ENCODE measurements at places on chromosomes 2 and 18.

- no peak for DNase-seq
Observed at GRCh38 chr2:112255875-112256274, 1.0 kb upstream of the ZC3H8 start.

GRCh38 chr2:12006850-12007249 is 260.4 kb downstream of the LPIN1 start:
- DNase-seq = peak; percentile 8

- DNase-seq = no peak
Observed at GRCh38 chr2:29269095-29269764, 154.0 kb downstream of the CLIP4 start.

- DNase-seq = peak; percentile 79
Observed at GRCh38 chr18:36415625-36416024, 118.1 kb downstream of the FHOD3 start.

DNA sequence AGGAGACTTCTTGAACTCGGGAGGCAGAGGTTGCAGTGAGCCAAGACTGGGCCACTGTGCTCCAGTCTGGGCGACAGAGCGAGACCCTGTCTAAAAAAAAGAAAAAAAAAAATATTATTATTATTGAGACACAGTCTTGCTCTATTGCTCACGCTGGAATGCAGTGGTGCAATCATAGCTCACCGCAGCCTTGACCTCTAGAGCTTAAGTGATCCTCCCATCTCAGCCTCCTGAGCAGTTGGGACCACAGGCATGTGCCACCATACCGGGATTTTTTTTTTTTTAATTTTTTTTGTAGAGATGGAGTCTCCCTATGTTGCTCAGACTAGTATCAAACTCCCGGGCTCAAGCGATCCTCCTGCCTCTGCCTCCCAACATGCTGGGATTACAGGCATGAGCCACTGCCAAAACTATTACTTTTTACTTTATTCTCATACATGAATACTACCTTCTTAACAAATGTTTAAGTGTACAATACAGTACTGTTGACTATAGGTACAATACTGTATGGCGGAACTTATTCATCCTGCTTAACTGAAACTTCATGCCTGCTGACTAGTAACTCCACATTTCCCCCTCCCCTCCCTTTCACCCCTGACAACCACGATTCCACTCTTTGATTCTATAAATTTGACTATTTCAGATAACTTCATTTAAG is 15.5 kb downstream of the FBXO11 start:
- peak; percentile 23 for DNase-seq

DNA sequence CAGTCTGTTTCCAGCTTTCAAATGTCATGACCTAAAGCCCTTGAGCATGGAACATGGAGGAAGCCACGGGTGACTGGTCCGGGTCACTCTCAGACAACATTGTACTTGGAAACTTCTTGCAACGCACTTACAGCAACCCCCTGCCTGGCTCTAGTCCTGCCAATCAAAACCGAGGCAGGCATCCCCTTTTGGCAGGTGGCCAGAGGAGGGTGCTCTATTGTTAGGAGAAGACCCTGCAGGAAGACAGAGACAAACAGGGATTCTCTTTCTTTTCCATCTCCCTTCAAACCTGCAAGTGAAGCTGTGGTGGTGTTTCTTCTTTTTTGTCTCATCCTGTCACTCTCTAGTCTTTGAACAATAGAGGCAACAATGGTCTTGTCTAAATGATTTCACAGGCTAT is 667.2 kb downstream of the ZEB2 start:
- DNase-seq = no peak

DNA sequence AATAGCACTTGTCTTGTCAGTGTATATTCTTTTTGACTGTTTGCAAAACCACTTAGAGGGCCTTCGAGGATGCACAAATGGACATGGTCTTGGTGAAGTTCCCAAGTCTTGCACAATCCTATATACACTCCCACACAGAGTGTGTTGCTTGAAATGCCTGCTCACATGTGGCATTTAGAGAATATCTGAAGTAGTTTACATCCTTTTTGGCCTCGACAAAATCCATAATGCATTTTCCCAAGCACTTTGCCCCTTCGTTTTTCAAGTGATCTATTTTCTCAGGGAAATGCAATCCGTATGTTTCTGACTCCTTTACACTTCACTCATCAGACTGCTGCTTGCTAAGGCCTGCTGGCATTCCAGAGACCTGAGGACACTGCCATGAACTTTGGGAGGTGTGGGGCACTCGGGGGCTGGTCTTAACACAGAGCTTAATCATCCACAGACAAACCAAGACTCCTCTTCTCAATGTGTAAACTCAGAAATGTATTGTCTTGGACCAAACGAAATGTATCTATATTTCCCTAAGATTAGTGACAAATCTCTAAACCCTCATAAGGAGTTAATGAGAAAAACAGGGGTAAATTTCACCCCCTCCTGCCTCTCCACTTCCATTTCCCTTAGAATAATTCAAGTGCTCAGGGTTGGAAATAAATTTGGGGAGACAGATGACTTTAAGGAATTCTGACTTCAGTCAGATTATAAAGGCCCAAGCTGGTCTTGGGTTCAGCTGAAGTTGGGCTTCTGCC is 219.3 kb upstream of the APCDD1 start:
- peak; percentile 92 for DNase-seq

DNA sequence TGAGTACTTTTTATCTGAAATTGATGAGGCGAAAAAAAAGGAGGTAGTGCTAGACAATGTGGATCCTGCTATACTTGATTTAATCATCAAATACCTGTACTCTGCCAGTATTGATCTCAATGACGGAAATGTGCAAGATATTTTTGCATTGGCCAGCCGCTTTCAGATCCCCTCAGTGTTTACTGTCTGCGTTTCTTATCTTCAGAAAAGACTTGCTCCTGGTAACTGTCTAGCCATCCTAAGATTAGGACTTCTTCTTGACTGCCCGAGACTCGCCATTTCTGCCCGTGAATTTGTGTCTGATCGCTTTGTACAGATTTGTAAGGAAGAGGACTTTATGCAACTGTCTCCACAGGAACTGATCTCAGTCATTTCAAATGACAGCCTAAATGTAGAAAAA is 453 bp downstream of the KLHL41 start:
- DNase-seq = no peak

- no peak for DNase-seq
Observed at GRCh38 chr18:48514786-48515185, 24.0 kb upstream of the CTIF start.

GRCh38 chr2:198173242-198173641 is 368.8 kb downstream of the PLCL1 start:
- DNase-seq = peak; percentile 1

DNA sequence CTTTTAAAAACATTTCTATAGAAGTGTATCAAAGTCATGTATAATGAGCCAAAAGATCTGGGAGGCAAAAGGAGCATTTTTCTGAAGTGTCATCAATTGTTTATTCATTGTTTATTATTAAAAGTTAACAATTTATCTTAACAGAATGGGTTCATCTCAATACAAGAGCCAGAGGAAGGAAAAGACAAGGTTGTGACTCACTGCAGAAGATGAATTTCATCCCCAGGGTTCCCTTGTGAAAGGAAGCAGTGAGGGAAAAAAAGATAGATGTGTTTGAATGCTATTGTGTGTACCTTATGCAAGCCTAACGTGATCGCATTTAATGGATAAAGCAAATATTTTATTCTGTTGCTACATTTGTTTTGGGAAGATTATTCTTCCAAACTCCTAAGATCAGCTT is 286.3 kb downstream of the PIEZO2 start:
- DNase-seq = no peak

- DNase-seq = no peak
Observed at GRCh38 chr2:195458936-195459335, 198.1 kb upstream of the SLC39A10 start.

DNA sequence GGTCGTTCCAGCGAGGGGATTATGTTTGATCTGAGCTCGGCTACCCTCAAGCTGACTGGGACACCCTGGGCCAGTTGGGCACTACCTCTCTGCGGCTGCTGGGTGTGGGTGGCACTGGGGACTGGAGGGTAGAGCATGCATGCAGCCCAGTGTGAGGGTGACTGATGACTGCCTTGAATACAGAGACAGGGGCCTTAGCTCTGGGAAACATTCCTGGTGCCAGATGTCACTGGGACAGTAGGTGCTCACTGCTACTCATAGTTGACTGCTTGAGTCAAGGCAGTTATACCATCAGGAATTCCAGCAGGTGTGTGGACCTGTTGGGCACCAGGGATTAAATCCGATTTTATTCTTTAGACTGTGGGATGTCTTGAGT is 33.6 kb upstream of the ATP6V1B1 start:
- peak; percentile 19 for DNase-seq

DNA sequence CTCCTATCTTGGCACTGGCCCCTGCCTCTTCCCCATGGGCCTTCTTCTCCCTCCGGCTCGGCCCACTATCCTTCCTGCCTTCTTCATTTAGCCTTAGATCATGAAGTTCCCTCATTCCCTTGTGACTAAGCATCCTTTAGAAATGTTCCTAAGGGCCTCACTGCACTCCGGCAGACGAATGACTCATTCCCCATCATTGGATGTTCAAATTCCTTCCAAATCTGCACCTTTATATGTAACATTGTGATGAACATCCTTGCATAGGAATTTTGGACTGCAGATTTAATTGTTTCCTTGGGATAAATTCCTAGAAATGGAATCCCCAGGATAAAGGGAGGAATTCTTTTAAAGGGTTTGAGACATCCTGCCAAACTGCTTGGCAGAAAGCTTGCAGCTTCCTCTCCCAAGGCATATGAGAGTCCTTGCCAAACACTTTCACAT is 19.0 kb downstream of the CRACDL start:
- peak; percentile 86 for DNase-seq

DNA sequence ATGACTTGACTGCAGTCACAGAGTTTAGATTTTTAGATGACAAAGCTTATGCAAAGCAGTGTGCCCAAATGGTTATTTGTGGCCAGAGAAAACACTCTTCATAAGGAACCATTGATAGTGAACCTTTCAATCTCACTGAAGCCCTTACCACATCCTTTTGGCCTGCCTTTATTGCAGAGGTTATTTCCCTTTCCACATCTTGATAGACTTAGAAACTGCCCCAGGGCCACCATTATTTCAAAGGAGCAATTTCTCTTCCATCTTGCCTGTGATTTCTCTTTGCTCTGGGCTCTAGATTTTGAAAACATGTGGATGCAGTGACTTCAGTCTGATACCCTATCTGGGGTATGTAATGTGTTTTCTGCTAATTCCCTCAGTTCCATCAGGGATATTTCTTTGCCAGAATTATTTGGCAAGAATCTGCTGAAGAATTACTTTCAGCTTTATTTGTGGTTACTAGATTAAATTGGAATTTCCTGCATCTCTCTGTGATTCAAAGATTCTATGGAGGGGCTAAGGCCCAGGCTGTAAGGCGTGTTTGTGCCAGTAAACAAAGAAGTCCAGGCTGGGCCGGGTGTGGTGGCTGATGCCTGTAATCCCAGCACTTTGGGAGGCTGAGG is 51.0 kb downstream of the MOGAT1 start:
- peak; percentile 82 for DNase-seq

GRCh38 chr2:62611854-62612253 is 93.7 kb upstream of the EHBP1 start:
- DNase-seq = peak; percentile 28
